Smooth muscle cell of the brain vasculature (primary cell): ENCODE measurements at places on chromosomes 7 and 10.

GRCh38 chr10:132580143-132580542 lies 42.6 kb downstream of the INPP5A start:
- no peak for DNase-seq

DNA sequence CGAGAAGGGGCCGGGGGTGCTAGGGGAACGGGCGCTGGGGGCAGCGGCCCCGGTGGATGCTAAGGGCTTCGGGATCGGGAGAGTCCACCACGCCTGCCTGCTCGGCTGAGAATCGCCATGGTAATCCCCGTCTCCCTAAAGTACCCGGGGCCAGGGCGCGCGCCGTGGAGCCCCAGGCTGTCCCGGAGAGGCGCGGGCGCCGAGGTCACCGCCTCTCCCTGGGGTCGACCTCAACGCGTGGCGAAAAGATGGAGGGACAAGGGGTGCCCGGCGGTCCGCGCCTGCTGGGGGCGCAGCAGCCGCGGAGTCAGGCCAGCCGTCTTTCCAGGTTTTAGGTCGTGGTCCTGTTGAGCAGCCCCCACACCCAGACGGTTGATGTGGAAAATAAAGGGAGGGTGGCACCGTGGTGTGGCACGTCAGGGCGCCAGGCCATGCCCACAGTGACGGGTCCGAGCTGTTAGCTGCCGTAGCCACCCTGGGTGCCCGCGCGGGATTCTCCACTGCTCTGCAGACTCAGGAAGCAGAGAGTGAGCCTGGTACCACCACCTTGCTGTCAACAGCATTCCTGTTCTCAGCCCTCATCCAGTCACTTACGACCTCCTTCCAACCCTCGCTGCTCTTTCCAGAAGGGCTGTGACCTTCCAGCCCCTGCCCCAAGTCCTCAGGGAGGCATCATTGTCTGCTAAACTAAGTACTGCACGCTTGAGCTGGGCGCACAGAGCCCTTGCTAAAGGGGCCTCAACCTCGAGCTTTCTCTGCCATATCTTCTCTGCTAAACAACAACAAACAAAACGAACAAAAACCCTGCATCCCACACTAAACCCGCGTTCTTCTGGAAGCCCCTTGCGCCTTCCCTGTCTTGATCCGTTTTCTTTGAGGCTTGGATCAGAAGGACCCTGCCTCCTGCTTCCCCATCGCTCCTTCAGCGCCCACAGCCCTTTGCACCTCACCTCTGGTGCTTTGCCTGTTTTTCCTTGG lies 666 bp downstream of the SMKR1 start:
- DNase-seq: no peak

DNA sequence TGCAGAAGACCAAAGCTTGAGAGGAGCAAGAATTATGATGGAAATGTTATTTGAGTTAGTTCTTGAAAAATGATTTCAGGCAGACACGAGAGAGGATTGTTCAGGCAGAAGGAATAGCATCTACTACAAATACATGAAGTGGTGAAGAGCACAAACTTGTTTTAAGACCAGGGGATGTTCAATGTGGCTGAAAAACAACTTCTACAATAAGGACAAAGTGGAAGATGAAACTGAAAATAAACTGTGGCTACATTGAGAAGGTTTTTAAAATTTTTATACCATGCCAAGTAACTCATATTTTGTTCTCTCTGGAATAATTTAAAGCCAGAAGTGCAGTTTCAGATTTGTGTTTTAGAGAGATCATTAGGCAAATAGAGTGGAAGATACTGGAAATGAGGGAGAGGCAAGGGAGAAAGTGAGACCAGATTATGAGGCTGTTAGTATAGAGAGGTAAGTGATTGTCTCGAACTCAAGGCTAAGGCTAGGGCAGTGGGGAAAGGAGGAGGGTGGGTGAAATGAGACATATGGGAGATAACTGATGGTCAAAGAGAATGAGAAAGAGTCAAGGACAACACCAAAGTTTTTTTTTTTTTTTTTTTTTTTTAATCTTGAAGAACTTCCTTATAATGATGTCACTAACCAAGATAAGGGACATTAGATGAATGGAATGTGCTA lies 115.4 kb downstream of the MDFIC start:
- DNase-seq: no peak

- no peak for DNase-seq
Observed at GRCh38 chr7:121561717-121562116, 165.6 kb upstream of the FAM3C start.
